DMS53 (cell line): ENCODE measurements at places on chromosomes 11 and 22.

DNA sequence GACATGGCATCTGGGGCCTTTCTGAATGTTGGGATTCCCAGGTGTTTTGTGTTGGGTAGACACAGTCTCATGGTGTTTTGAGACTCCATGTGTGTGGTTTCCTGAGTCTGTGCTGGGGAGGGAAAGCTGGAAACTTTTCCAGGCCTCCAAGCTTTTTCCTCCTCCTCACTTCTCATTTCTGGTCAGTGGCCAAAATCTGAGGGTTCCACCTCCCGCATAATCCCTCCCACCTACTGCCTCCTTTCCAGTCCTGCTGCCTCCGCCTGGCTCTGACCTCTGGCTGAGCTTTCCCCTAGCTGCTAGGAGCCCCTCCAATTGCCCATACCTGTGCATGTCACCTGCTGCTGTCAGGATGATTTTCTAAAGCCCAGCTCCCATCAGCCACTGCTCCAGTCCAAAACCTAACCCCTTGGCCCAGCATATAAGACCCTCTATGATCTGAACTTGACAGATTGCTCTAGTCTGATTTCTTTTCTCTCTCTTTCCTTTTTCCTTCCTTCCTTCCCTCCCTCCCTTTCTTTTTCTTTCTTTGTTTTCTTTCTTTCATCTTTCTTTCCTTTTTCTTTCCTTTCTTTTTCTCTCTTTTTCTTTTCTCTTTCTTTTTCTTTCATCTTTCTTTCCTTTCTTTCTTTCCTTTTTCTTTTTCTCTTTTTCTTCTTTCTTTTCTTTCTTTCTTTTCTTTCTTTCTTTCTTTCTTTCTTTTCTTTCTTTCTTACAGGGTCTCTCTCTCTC lies 51.4 kb upstream of the NECTIN1 start:
- no peak for DNase-seq

GRCh38 chr22:32312748-32313147 lies 44.9 kb upstream of the RFPL3 start:
- DNase-seq: no peak

DNA sequence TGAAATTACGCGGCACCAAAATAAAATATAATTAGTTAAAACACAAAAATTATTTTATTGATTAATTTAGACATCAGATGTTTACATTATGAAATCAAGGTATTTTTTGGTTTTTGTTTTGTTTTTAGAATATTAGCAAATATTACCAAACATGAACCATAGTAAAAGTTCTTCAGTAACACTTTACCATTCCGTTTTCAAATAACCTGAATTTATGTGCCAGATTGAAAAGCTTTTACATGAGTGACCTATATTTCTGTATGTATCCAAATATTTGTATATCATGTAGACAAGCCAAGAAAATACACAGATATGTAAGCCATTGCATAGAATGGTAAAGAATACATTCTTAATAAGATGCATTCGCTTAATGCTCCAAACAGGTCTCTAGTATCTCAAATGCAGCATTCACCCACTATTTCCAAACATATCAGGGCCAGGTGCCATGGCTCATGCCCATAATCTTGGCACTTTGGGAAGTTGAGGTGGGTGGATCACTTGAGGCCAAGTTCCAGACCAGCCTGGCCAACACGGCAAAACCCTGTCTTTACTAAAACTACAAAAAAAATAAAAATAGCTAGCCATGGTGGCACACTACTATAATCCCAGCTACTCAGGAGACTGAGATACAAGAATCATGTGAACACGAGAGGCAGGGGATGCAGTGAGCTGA lies 102.4 kb upstream of the SERPIND1 start:
- DNase-seq: no peak

DNA sequence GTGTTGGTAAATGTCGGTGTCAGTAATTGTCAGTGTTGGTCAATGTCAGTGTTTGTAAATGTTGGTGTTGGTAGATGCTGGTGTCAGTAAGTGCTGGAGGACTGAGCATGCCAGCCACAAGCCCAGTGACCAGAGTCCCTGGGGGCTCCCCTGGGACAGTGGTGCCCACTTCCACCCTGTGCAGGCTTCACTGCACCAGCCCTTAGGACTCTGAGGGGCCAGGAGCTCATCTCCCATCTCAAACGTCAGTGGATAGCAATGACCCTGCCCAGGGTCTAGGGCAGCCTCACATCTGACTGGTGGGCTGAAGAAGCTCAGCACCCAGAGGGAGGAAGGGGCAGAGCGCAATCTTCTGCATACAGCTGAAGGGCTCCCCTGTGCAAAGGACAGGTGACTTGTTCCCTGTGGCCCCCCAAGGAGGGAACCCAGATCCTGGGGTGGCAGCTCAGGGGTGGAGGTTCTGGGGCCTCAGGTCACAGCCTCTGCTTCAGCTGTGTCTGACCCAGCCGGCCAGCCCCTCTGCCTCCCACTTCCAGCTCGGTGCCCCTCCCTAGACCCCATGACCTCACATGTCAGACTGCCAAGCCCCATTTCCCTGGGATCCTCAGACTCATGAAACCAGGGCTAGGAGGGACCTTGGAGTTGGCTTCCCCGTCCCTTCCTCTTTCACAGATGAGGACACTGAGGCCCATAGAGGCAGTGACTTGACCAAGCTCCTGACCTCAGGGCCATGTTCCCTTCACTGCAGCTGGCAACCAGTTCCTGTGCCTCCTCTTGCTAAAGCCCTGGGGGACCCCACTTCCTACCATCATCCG lies 138.4 kb downstream of the CRYBB2 start:
- DNase-seq: no peak

DNA sequence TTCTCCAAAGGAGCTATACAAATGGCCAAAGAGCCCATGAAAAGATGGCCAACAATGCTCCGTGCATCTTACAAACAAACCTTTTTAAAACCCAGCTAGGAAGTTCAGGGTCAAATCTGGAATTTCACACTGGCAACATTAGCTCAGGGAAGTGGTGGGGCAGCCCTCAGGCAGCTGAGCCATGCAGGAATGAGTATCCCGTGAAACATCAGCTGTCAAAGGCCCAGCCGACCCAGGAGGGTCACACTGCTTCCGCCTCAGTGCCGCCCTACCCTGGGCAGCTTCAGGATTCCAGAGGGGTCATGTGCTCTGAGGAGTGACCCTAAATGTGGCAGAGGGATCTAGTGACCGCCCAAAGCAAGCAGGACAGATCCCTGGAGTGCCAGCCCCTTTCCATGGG lies 73.4 kb downstream of the LINC01488 start:
- DNase-seq: no peak

- no peak for DNase-seq
Measured at GRCh38 chr11:13318498-13319295, 41.1 kb downstream of the BMAL1 start.

DNA sequence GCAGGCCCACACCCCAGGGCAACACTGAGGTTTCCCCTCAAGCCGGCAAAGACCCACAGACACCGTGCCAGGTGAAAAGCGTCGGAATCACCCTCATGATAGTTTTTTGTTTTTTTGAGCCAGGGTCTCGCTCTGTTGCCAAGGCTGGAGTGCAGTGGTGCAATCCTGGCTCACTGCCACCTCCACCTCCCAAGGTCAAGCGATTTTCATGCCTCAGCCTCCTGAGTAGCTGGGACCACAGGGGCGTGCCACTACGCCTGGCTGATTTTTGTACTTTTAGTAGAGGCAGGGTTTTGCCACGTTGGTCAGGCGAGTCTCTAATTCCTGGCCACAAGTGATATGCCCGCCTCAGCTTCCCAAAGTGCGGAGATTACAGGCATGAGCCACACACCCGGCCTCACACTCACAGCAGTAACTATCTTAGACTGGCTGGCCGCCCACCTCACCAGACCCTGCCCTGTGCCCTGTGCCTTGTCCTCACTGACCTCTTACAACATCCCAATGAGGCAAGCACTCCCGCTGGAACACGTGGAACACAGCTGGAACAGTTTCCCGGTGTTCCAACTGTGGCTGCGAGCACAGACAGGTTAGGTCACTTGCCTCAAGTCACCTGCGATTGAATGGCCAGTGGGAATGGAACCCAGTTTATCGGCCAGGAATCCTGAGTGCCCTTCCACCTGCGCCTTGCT lies 21.1 kb downstream of the LRRC10B start:
- DNase-seq: no peak

- DNase-seq: no peak
Measured at GRCh38 chr22:31954535-31955523, 10.5 kb downstream of the YWHAH start.

GRCh38 chr22:39745789-39746188 lies 147.8 kb downstream of the ENTHD1 start:
- no peak for DNase-seq

- DNase-seq: no peak
Measured at GRCh38 chr22:49514211-49514610, 313.5 kb downstream of the BRD1 start.

GRCh38 chr11:9231848-9232177 lies 33.3 kb downstream of the DENND5A start:
- no peak for DNase-seq

DNA sequence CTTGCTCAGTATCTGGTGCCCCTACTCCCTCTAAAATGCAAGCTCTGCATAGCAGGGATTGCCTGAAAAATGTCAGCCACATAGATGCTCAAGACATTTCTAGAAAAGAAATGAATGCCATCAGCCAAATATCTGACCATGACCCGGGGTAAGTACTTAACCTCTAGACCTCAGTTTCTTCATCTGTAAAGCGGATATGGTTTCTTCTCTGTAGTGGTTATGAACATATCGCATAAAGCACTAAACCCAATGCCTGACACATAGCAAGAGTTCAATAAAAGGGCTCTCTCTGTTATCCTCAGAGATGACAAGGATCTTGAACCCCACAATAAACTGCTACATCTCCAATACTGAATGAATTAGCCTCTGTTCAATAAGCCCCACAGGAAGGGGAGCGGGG lies 122.6 kb downstream of the ABTB2 start:
- DNase-seq: no peak

DNA sequence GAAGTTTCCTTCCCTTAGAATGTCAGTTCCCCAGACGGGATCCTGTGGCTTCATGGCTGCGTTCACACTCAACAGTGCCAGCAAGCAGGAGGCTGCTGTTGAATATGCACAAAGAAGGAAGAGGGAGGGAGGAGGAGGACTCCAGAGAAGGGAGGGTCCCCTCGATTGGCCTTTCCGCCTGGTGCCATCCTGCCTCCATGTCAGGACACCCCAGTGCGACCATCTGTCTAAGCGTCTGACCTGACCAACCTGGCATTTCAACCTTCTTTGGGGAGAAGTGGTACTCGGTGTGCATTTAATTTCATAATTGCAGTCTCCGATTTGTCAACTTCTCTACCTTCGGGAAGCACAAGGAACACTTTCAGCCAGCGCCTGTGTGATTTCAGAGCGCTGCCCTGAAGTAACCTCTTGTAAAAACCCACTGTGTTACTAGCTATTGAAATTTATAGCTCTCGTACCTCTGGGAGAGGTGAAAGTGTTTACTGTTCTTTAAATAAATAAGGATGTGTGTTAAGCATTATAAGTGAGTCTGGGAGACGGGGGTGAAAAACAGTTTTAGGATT lies 1491.9 kb downstream of the TBC1D22A start:
- DNase-seq: no peak

DNA sequence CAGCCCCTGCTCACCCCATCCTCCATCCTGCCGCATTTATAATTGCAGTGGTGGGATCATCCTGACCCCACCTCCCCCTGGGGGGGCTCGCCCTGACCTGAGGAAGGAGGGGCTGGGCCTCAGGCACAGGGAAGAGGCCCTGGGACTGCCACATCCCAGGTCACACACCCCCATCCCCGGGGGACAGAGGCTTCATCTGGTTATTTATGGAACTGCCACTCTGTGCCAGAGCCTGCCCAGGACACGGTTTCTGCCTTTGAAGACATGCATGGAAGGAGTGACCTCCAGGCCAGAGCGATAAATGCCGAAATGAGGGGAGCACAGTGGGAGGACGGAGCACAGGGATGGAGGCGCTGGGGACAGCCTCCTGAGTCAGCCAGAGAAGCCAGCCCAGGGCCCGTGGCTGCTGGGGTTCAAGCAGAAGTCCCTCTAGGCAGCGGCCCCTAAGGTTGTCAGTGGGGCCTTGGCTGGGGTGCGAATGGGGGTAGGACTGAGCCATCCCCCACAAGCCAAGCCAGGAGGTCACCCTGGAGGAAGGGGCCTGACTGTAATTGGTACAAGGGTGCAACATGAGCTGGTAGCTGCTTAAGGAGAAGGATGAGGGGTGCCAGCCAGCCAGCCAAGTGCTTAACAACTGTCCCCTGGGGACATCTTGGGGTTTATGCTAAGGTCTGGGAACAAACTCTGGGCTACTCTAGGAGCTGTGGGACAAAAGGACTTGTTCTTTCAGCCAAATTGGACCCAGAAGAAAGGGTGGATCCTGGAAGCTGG lies 51.4 kb upstream of the SHISAL1 start:
- no peak for DNase-seq

DNA sequence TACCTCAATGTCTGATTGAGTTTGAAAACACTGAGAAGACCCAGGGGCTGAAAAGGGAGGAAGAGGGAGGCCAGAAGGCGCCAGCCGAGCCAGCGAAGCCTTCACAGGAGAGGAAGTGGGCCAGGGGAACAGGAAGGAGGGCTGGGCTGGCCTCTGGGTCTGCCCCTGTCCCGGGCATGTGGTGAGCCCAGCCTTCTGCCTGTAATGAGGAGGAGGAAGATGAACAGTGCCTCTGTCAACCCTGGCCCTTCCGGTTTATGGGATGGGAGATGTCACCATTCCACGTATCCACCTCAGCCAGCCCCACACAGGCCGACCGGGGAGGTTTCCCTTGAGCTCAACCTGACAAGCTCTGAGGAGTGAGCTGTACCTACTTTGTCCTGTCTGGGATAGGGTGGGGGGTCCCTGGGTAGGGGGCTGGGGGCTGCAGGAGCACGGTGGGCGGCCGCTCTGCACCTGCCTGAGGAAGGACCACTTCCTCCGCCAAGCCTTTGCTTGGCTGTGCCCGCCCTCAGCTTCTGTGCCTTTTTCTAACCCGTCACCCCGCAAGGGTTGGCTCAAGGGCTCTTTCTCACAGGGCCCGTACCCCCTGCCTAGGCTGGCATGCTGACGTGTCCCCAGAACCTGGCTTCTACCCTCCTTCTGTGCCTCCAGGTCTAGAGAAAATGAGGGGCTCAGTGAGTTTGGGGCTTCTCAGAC lies 2.0 kb downstream of the PARVG start:
- no peak for DNase-seq

DNA sequence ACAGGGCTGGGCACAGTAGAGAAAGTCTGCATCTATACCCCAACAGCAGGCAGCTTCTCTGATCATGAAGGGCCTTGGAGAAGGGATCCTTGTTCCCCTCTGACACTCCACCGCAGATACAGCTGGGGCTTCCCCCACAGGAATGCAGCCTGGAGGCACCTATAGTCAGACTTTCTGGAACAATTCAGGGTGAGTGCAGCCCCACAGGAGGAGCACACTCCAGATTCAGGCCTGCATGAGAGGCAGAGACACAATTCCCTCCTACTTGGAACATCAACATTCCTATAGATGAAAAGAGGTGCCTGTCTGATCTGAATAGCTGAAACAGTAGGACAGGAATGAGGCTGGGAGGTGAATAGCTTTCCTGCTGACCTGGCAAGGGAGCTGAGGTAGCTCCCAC lies 1298.0 kb upstream of the CNTN5 start:
- no peak for DNase-seq

- DNase-seq: peak; percentile 49
Measured at GRCh38 chr11:497565-498296, 9.3 kb downstream of the RNH1 start.

DNA sequence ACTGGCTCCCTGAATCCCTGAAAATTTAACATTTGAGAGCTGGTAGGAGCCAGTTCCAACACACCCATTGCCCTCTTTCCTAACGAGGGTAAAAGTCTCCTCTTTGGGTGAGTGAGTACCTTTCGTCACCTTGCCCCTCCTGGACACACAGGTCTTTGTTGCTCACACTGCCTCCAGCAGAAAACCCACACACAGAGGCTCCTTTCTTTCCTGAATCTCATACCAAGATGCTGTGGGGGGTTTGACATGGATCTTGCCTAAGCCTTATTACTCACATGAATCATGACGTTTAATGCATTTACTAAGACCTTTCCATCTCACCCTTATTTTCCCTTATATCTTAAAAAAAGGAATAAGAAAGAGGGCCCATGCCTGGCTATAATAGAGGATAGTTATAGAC lies 53.0 kb downstream of the PARVA start:
- no peak for DNase-seq
